ENCODE measurements at places on chromosomes 1 and 21.

GRCh38 chr21:42414553-42414927, 10.8 kb downstream of the UBASH3A start:
- DNase-seq: no peak

- no peak for DNase-seq
Observed at GRCh38 chr1:92480200-92480812, 6.4 kb downstream of the GFI1 start.

DNA sequence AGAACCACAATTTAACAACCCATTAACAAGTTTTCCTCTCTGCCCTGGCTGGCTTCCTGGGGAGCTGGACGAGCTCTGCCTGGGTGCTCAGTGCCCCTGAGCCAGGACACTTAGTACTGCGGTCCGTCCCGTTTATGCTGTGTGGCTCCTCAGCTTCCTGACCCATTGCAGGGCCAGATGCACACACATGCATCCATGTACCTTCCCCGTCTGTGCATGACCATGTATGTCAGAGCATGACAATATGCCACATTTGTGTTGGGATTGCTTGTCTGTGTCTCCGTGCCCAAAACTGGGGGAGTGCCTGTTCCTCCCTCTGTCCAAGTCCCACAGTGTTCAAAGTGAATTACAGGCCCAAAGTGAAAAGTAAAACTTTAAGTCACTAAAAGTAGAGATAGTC, 9.7 kb upstream of the TFF3 start:
- DNase-seq: no peak

DNA sequence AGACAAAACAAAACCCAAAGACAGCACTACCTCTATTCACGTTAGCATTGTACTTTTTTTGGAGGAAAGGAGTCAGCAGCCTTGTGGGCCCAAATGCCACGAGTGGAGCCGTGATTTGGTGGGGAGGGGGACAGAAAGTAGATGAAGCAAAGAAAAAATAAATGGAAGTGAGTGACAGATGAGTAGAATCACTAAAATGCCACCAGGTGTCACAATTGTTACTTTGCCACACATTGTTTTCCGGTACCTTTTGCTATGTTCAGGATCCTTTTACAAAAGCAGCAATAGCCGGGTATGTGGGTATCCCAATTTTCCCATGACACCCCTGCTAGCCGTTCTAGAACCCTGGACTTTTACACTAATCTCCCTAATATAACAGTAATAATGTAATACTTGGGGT, 85.0 kb upstream of the AK4 start:
- DNase-seq: no peak

- no peak for DNase-seq
Observed at GRCh38 chr1:94862718-94863117, 42.6 kb downstream of the SLC44A3 start.
